ENCODE measurements at places on chromosomes 13 and 19.
A peak's percentile ranks its signal among the peaks of the same experiment; 100 is the strongest.

DNA sequence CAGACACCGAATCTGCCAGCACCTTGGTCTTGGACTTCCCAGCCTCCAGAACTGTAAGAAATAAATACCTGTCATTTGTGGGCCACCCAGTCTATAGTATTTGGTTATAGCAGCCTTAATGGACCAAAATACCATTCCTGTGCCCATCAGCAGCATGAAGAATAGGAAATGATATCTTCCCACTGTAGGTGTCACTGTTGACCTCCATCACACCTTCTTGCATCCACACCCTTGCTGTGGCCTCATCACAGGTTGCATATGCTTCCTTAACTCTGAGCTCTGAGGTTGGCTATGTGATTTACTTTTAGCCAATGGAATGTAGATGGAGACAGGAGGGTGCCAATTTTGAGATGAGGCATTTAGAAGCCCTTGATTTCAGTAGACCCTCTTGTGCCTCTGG, 242.0 kb upstream of the TSHZ3 start:
- no peaks in the 10 kb centered on the region for H3K36me3 ChIP-seq
- H3K27me3 ChIP-seq, result peaks cover 4% of the 10 kb centered on the region
- no peak overlapping the region for H3K4me3 ChIP-seq

- H3K27ac ChIP-seq, result no peak overlapping the region
- DNase-seq, result no peak
- peaks cover 58% of the 10 kb centered on the region for H3K27me3 ChIP-seq
- H3K4me1 ChIP-seq, result peaks cover 10% of the 10 kb centered on the region
Measured at GRCh38 chr13:112074139-112074865, 7.4 kb downstream of the SOX1 start.

GRCh38 chr13:114042066-114042815, 68.4 kb upstream of the C13orf46 start:
- H3K27me3 ChIP-seq, result no peaks in the 10 kb centered on the region
- peaks cover 16% of the 10 kb centered on the region for H3K36me3 ChIP-seq
- H3K4me3 ChIP-seq, result no peak overlapping the region
- no peak for DNase-seq
- no peak overlapping the region for H3K27ac ChIP-seq

- H3K27ac ChIP-seq, result no peak overlapping the region
- no peaks in the 10 kb centered on the region for H3K27me3 ChIP-seq
- peaks cover 18% of the 10 kb centered on the region for H3K4me1 ChIP-seq
- no peak overlapping the region for H3K4me3 ChIP-seq
- H3K36me3 ChIP-seq, result peaks cover 13% of the 10 kb centered on the region
Measured at GRCh38 chr19:15402411-15403150, 16.2 kb downstream of the AKAP8L start.

- H3K27ac ChIP-seq, result no peak overlapping the region
- H3K36me3 ChIP-seq, result peaks cover 2% of the 10 kb centered on the region
- H3K27me3 ChIP-seq, result no peaks in the 10 kb centered on the region
- DNase-seq, result no peak
- H3K4me1 ChIP-seq, result no peaks in the 10 kb centered on the region
Measured at GRCh38 chr13:40047322-40047771, 391.9 kb downstream of the COG6 start.

GRCh38 chr19:19034204-19034624, 811 bp downstream of the ARMC6 start:
- peak overlapping the region; percentile 95 for H3K4me3 ChIP-seq
- no peaks in the 10 kb centered on the region for H3K27me3 ChIP-seq
- H3K36me3 ChIP-seq, result peaks cover 1% of the 10 kb centered on the region
- peak overlapping the region; percentile 96 for H3K27ac ChIP-seq
- H3K4me1 ChIP-seq, result peaks cover 27% of the 10 kb centered on the region

GRCh38 chr19:30522341-30522740, 150.2 kb downstream of the ZNF536 start:
- DNase-seq, result no peak
- H3K36me3 ChIP-seq, result no peaks in the 10 kb centered on the region
- H3K27ac ChIP-seq, result no peak overlapping the region
- H3K4me1 ChIP-seq, result no peaks in the 10 kb centered on the region
- H3K4me3 ChIP-seq, result no peak overlapping the region

All from chondrocyte (in vitro differentiated cells).